ENCODE measurements at places on chromosomes 3 and 15.

DNA sequence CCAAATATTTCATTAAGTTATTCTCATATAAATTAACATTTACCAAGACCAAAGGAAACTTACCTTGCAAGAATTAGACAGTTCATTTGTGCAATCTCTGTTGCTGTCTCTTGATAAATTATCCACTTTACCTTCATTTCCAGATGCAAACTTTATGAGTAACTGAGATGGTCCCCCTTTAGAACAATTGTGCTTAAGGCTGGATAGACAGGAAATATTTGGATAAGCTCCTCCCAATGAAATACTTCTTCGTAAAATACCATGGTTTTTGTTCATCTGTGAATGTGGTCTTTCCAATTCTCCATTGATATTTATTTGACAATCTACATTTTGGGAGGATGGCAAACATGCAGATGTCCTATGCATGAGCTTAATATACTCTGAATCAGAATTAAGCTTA is 78.2 kb downstream of the NEDD4 start:
- no peak for DNase-seq

DNA sequence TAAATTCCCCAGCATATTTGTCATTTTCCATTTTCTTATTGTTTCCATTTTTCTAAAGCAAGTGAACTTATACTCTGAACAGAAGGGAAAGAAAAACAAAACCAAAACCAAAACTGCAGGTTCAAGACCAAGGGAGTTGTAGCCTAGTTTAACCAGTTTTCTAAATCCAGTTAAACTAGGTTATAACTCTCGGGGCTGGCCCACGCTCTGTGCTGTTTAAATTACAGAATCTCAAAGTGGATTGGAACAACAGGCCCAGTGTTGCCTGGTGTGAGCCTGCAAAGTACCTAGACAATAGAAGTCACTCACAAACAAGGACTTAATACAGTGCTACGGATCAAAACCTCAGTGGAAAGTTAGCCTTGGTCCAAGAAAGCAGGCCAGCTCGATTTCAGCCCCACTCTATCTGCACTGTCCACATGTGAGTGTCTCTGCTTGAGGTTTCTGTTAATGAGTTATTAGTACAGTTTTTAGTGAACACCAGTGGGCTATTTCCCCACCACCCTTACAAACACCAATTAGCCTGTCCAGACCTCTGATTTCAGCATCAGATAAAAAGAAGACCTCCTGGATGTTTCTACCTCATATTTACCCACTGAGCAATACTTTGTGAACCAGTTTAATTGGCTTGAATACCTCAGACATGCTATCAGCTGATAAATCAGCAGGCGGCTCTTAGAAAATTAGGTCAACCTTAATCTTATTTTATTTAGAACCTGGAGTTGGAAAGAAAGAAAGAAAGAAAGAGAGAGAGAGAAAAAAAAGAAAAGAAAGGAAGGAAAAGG is 93.8 kb upstream of the PDZRN3 start:
- no peak for DNase-seq

- no peak for DNase-seq
These were observed 139.1 kb downstream of the SAMMSON start for GRCh38 chr3:70138606-70139005.

DNA sequence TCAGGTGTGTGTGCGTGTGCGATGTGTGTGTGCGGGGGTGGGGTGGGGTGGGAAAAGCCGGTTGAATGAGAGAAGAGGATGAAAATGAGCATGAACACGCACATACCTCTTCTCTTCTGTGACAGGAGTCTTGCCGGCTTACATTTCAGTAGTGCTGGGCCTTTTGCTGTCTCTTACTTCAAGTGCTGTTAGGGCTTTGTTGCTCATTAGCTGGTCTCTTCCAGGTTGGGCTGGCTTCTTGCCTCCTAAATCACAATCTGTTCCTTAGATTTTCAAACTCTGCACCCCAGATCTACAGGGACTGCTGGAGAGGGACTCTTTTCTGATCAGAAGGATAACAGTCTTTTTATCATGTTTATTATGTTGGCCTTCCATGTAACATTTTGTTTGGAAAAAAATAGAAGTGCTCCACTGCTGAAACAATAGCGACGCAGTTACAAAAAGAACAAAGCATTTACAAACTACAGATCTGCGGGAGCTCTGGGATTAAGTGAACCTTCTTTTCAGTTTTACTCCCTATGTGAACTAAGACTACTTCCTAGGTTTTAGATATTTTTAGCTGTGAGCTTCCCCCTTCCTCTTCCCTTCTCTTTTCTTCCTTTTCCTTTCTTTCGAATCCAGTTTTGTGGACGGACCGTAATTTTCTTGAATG is 48.5 kb downstream of the USP13 start:
- no peak for DNase-seq

DNA sequence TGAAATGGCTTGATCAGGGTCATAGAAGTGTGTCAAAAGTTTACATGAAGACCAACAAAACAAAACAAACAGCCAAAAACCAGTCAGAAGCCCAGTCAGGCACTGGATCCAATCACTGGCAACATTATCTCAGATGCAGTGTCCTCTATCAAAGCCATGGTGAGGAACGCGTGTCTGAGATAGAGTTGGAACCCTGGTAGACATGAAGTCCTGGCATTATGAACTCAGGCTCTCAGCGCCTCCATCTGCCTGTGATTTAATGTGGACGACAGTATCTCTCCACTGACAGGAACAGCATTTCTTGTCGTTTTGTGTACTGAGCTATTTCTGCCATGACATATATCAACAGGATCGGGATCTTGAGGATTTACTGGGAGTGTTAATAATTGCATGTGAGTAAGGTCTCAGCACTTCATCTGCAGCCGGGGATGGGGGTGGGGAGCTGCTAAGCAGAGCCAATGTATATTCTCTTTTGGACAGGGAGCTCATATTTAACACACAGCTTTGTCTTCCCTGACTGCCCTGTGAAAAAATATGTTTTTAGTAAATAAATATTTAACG is 1120.0 kb downstream of the IGSF11 start:
- no peak for DNase-seq

DNA sequence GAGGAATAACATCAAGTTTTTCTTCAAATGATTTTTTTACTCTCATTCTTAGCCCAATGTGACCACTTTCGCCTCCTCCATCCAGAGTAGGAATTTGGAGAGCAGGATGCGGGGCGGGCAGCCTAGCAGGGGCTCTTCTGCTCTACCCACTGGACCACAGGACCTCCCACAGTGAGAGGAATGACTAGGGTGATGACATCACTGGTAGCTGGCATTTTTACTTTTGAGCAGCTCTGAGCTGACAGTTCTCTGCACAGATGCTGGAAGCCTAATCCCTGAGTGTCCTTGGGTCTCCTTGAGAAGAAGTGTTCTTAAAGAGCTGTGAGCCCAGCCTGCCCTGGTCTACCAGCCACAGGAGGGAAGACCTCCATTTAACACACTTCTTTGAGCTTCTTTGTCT is 1.4 kb upstream of the HCN4 start:
- no peak for DNase-seq

GRCh38 chr3:73695841-73696240 is 71.1 kb upstream of the PDZRN3 start:
- no peak for DNase-seq

DNA sequence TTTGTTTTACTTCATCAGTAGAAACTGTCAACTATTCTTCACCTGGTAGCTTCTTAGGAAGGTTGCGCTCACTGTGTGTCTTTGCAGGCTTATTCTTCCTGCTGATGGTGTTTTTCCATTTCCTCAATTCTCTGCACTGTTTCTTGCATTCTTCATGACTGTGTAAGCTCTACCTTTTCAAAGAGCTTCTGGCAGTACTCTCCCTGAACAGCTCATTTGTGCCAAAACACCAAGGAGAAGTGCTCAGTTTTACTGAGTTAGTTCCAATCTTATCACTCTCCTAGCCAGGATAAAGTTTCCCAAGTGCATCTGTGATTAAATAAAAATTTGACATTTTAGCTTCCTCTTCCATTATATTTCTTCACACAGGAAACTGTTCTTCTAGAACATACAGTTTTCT is 339.8 kb downstream of the EPHA3 start:
- DNase-seq = no peak

DNA sequence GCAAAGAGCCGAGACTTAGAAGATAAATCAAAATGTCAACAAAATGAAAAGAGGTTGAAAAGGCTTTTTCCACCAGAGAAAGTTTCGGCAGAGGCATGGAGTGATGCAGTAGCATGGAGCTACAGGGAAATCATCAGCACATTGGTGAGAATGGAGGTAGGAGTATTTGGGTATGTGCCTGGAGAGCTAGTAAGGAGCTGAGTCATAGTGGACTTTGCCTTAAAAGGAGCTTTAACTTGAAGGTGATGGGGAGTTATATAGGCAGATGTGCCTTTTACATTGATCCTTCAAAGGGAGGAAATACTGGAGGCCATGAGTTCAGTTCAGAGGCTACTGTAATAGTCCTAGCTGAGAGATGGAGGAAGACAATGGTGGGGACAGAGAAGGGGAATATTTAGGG is 44.3 kb downstream of the IL5RA start:
- no peak for DNase-seq

DNA sequence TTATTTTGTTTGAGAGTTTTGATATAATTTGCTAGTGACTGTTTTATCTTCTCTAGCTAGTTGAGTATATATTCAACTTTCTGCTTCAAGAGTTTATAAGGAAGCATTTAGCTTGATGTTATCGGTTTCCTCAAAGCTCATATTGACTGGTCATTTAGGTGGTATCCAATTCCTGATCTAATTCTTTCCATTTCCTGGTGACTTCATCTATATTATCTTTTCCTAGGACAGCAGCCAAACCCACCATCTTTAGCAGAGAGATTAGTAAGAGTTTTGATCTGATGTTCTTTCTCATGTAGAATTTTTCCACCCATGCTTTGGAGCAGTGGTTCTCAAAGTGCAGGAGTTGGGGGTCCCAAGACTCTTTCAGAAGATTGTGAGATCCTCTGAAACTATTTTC is 148.6 kb upstream of the STT3B start:
- no peak for DNase-seq

DNA sequence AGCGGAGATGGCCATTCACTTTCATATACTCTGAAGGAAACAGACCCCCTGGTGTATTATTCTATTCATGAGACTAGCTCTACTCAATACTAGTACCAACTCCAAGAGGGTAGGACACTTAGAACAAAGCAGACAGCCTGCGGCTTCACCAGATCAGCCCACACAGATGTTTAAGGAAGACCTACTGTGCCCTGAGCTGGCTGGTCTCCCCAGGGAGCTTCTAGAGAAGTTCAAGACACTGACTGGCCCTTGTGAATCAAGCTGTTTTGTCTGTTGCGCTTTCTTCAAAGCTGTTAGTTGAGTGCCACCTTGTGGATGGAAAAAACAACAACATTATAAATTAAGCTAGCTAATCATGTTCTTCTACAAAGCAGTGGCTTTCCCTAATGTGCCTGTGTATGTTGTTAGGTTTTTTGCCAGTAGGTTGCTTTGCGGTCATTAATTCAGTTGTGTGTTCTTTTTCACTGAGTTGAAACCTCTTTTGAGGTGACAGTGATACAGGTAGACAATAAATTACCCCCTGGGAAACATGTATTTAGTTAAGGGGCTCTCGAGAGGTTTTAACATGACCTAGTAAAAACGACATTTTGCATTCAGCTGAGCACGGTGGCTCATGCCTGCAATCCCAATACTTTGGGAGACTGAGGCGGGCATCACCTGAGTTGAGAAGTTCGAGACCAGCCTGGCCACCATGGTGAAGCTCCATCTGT is 64.2 kb upstream of the MYZAP start:
- no peak for DNase-seq

DNA sequence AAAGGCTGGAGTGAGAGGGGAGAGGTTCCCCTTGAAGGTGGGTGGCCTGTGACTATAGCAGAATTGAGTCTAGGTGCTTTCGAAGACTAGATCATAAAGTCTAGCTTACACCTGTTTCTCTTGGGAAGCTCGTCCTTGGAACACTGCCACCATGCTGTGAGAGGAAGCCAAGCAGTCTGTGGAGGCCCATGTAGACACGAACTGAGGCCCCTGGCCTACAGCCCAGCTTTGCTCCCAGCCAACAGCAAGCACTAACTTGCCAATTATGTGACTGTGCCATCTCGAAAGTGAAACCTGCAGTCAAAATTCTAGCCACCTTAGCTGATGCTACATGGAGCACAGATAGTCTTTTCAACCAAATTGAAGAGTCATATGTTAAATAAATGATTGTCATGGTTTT is 190.5 kb upstream of the NECTIN3 start:
- no peak for DNase-seq

DNA sequence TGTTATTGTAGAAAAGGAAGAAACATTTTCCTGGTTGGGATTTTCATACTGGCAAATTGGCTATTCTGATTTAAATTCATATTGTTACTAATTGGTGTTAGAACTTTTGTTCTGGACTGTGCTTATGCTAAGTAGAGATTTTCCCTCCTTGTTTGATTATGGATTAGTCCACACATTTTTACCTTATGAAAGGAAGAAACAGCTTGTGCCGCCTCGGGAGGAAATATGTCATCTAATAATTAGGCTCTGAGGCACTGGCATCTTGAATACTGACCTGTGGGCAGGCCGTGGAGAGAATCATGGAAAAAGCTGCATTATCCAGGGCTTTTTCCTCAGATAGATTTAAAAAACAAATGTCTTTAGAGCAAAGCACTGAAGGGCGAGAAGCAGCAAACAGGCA is 344.3 kb upstream of the TBL1XR1 start:
- no peak for DNase-seq

GRCh38 chr3:102102394-102102793 is 253.1 kb downstream of the NFKBIZ start:
- no peak for DNase-seq

DNA sequence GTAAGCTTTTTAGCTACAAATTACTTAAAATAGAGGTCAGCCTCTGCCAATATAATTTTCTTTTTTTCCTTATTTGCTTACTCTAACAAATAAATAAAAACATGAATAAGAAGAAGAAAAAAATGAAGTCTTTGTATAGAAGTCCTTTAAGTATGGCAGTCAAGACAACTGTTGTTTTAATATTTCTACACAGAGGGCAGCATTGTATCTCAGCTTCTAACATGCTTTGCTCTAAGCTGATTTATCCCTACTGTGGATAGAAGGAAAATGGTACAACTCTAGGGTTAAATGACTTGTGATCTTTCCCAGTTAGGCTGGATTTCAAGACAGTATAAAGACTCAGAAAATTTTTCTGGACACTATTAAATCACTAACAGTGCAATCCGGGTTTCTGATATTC is 104.3 kb upstream of the MEIS2 start:
- no peak for DNase-seq

GRCh38 chr15:96365781-96366525 is 35.5 kb downstream of the NR2F2 start:
- no peak for DNase-seq

DNA sequence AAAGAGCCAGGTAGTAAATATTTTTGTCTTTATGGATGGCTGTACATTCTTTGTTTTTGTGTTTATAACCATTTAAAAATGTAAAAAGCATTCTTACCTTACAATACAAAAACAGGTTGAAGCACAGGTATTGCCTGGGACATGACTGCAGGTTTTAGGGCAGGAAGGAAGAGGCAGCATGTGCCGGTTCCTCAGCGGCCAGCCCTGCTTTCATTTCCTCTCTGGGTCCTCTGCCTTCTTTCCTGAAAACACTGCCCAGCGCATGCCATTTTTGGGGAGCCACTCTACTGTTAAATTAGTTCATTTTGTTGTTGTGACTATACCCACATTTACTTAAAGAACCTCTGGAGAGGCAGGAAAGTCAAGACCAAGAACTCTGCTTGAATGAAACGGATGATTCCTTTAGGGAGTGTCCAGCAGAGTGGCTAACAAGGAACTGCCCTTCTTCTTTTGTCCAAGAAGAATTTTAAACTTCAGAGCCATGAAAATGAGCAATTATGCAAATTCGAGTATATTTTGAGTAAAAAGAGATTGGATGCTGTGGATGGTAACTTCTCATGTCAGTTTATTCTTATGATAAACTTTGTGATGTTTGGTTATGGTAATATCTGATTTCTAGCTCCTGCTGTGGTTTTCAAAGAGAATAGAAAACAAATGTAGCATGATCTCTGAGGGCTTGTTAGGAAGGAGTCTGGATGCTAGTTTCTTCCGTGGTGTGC is 52.7 kb downstream of the SACM1L start:
- DNase-seq = no peak

Measured in activated T-cell treated with anti-CD3 and anti-CD28 coated beads, Interleukin-2, amount 50 U/mL, for 24 hours (primary cell).